ENCODE measurements at places on chromosomes 1 and 21. TPM values are rescaled to one million over a fixed set of nuclear protein-coding genes. Genes with fewer than 3 reads are reported as not detected.

Gene UBE2J2
- 30.0 TPM for total RNA-seq

Gene HES3
- not detected for total RNA-seq

GRCh38 chr1:30008998-30009657 lies 714.3 kb downstream of the MATN1 start:
- peak; percentile 62 for DNase-seq

GRCh38 chr1:23423415-23424292 lies 894 bp downstream of the TCEA3 start:
- no peak for DNase-seq

GRCh38 chr1:184959626-184960025 lies 14.7 kb downstream of the NIBAN1 start:
- no peak for DNase-seq

DNA sequence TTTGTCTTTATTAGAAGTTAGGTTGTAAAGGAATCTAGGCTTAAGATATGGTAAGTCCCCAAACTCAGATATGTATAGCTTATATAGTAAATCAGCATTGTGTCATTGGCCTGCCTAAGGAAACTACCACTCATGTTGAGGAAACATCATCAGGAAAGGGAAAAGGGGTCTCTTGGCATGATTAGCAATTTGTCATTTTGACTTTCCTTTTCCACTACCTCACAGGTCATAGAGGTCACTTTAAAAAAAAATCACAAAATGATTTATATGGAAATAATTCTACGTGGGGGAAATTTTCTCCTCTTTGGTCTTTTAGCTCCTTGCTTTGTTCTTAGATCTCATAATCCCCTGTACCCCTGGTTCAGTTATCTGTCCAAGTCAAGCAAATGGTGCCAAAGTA lies 213.5 kb downstream of the RPS6KC1 start:
- peak; percentile 84 for DNase-seq
